Renal cortical epithelial cell (primary cell): ENCODE measurements at places on chromosomes 1 and 21.

DNA sequence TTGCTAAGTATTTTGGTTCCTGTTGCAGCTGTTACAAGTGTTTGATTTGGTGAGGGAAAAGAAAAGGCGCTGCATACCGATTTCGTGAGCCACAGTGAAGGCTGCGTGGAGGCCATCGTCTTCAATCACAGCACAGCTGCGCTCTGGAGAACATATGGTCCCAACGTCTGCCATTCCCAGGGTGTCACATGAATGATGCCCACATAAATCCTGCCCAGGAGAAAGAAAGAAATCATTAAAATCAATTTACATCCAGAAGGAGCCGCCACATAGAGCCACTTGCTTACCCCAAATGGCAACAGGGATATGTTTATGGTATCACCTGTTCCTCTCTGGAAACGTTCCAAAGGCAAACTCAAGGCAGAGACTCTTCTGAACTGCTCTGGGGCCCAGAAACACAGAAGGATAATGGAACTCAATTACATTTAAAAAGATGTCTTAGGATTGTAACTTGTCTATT is 12.2 kb downstream of the ADAMTS5 start:
- no peak for DNase-seq

- DNase-seq: no peak
Observed at GRCh38 chr1:81254068-81254467, 546.7 kb upstream of the ADGRL2 start.

- peak; percentile 31 for DNase-seq
Observed at GRCh38 chr1:192573499-192573898, 2.1 kb upstream of the RGS1 start.

- no peak for DNase-seq
Observed at GRCh38 chr1:16338961-16339360, 13.3 kb downstream of the FBXO42 start.

DNA sequence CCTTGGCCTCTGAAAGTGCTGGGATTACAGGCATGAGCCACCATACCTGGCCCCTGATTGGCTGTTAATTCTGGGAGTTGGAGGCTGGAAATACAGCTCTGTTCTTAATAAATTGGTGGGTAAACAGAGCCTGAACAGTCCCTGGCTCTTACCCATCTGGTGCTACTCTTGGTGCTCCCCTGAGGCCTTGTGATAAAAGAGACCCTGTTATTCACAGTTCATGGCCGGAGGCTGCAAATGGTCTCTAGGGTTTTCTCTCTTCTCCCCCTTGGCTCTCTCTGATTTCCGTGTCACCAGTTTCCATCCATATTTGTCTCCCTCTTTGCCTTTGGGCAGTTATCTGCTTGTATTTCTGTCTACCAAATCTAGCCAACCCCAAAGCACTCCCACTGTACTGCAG is 17.2 kb downstream of the NFASC start:
- no peak for DNase-seq
